ENCODE measurements at places on chromosomes 16 and 17.

DNA sequence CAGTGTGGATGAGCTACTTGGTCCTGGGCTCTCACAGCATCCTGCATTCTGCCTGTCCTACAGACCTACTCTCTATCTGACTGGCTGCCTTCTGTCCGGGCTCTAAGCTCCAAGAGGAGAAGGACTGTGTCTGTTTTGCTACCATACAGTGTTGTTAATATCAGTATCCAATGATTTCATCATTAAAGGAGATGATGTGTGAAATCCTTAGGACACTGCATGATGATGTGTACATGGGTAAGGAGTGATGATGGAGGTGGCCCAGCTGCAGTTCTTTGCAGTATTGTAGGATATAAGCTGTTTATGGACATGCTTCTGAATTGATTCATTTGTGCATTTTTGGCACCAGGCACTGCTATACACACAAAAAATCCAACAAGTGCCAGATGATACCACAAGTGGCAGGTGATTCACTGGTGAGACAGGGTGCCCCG, 536.9 kb upstream of the CDH11 start:
- no peak overlapping the region for H3K27ac ChIP-seq
- no peaks in the 10 kb centered on the region for H3K27me3 ChIP-seq
- H3K36me3 ChIP-seq, result no peaks in the 10 kb centered on the region

DNA sequence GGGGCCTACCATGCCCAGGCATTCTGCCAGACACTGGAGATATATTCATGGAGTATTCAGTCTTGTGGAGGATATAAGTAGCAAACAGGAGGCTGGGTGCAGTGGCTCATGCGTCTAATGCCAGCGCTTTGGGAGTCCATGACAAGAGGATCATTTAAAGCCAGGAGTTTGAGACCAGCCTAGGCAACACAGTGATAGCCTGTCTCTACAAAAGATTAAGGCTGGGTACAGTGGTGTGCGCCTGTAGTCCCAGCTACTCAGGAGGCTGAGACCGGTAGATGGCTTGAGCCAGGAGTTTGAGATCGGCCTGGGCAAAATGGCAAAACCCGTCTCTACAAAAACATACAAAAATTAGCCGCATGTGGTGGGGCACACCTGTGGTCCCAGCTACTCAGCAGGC, 37.7 kb upstream of the CDH3 start:
- H3K4me1 ChIP-seq, result no peaks in the 10 kb centered on the region
- no peaks in the 10 kb centered on the region for H3K36me3 ChIP-seq
- H3K27ac ChIP-seq, result no peak overlapping the region
- H3K27me3 ChIP-seq, result no peaks in the 10 kb centered on the region

GRCh38 chr17:19865021-19865420, 2.7 kb downstream of the ULK2 start:
- peaks cover 24% of the 10 kb centered on the region for H3K27me3 ChIP-seq
- H3K4me1 ChIP-seq, result no peaks in the 10 kb centered on the region
- no peak overlapping the region for H3K4me3 ChIP-seq
- no peaks in the 10 kb centered on the region for H3K36me3 ChIP-seq
- H3K27ac ChIP-seq, result no peak overlapping the region

GRCh38 chr17:71935341-71935740, 185.5 kb upstream of the SOX9 start:
- no peak for DNase-seq
- H3K4me3 ChIP-seq, result no peak overlapping the region
- H3K27me3 ChIP-seq, result no peaks in the 10 kb centered on the region
- H3K36me3 ChIP-seq, result no peaks in the 10 kb centered on the region

- DNase-seq, result no peak
- no peaks in the 10 kb centered on the region for H3K4me1 ChIP-seq
- no peak overlapping the region for H3K4me3 ChIP-seq
- no peaks in the 10 kb centered on the region for H3K36me3 ChIP-seq
- no peak overlapping the region for H3K27ac ChIP-seq
These were observed 51.4 kb downstream of the MFSD11 start for GRCh38 chr17:76789235-76789788.

- no peaks in the 10 kb centered on the region for H3K36me3 ChIP-seq
- no peak for DNase-seq
- H3K4me1 ChIP-seq, result peaks cover 2% of the 10 kb centered on the region
- no peak overlapping the region for H3K27ac ChIP-seq
- H3K4me3 ChIP-seq, result no peak overlapping the region
These were observed 51.4 kb downstream of the C16orf78 start for GRCh38 chr16:49424961-49425360.

DNA sequence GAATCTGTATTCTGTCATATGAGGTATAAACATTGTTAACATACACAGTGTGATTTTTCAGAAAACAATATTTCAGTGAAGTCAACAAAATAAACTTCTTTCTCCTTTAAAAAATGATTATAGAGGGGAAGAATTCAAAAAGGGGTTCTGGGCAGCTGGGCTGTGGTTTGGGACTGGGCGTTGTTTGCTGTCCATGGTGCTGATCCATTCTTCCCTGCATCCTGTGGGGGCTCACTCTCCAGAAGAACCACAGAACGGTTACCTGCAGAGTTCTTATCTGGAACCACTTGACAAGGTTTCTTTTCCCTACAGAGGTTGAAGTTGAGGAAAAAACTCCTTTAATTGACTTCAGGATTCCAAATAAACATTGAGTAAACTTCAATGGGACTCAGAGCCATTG, 1091.0 kb downstream of the CDH8 start:
- H3K27ac ChIP-seq, result no peak overlapping the region
- H3K27me3 ChIP-seq, result no peaks in the 10 kb centered on the region
- H3K36me3 ChIP-seq, result no peaks in the 10 kb centered on the region
- H3K4me1 ChIP-seq, result no peaks in the 10 kb centered on the region

- H3K4me1 ChIP-seq, result peaks cover 4% of the 10 kb centered on the region
- no peaks in the 10 kb centered on the region for H3K36me3 ChIP-seq
- no peak overlapping the region for H3K27ac ChIP-seq
- peak; percentile 56 for DNase-seq
- no peak overlapping the region for H3K4me3 ChIP-seq
- H3K27me3 ChIP-seq, result no peaks in the 10 kb centered on the region
These were observed 37.9 kb upstream of the SMIM36 start for GRCh38 chr17:55549140-55549539.

- no peak for DNase-seq
- no peaks in the 10 kb centered on the region for H3K36me3 ChIP-seq
- peaks cover 5% of the 10 kb centered on the region for H3K4me1 ChIP-seq
- no peak overlapping the region for H3K4me3 ChIP-seq
- no peak overlapping the region for H3K27ac ChIP-seq
These were observed 3.5 kb upstream of the KATNB1 start for GRCh38 chr16:57732037-57732436.

- no peak overlapping the region for H3K4me3 ChIP-seq
- H3K4me1 ChIP-seq, result no peaks in the 10 kb centered on the region
- no peaks in the 10 kb centered on the region for H3K27me3 ChIP-seq
- DNase-seq, result no peak
- no peak overlapping the region for H3K27ac ChIP-seq
- H3K36me3 ChIP-seq, result no peaks in the 10 kb centered on the region
These were observed 6.6 kb downstream of the DHODH start for GRCh38 chr16:72015124-72015523.

Measured in neural progenitor cell (in vitro differentiated cells).